Cortex of kidney (tissue), 1 donor: ENCODE measurements at places on chromosomes 2 and 18.

GRCh38 chr2:237012577-237013267 lies 73.0 kb upstream of the COPS8 start:
- no peak for DNase-seq

- DNase-seq, result no peak
Observed at GRCh38 chr18:78780719-78781600, 198.7 kb upstream of the SALL3 start.

- no peak for DNase-seq
Observed at GRCh38 chr18:79790996-79791972, 6.5 kb upstream of the KCNG2 start.

DNA sequence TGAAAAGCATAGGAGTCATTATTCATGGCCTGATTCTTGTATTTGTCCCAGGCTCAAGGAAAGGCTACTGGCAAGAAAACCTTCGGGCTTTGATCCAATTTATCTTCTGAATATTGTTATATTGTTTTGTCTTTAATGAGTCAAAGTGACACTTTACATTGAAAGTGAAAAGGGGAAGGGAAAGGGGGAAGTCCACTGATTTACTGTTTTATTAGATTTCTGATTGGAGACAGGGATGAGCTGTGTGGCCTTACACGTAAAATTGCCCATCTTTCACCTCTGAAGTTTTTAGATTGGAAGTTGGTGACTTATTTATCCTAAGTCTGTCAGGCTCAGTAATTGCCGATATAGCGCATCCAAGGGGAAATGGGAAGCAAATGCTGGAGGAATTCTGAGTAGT lies 843.8 kb upstream of the LRRTM1 start:
- no peak for DNase-seq

- DNase-seq, result no peak
Observed at GRCh38 chr2:46825939-46826568, 89.6 kb downstream of the MCFD2 start.

- DNase-seq, result no peak
Observed at GRCh38 chr2:138035608-138036217, 71.4 kb downstream of the HNMT start.

DNA sequence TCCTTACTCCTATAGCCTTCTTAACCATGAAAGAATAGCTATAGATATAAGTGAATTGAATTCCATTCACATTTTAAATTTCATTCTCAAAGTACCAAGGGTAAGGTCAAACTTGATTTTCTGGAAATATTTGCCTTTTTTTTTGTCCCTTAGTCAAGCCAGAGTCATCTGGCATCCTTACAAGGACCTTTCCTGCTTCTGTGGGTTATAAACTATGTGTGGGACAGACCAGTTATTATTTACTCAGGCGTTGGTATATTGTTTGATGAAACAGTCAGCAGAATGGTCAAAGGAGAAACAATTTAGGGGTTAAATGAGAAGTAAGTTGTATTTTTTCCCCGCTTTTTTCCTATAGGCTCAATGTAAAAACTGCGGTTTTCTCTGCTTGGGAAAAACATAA lies 1103.2 kb upstream of the ZEB2 start:
- no peak for DNase-seq

- no peak for DNase-seq
Observed at GRCh38 chr2:168392024-168392423, 64.0 kb upstream of the CERS6 start.

GRCh38 chr2:198098918-198099317 lies 294.5 kb downstream of the PLCL1 start:
- no peak for DNase-seq

DNA sequence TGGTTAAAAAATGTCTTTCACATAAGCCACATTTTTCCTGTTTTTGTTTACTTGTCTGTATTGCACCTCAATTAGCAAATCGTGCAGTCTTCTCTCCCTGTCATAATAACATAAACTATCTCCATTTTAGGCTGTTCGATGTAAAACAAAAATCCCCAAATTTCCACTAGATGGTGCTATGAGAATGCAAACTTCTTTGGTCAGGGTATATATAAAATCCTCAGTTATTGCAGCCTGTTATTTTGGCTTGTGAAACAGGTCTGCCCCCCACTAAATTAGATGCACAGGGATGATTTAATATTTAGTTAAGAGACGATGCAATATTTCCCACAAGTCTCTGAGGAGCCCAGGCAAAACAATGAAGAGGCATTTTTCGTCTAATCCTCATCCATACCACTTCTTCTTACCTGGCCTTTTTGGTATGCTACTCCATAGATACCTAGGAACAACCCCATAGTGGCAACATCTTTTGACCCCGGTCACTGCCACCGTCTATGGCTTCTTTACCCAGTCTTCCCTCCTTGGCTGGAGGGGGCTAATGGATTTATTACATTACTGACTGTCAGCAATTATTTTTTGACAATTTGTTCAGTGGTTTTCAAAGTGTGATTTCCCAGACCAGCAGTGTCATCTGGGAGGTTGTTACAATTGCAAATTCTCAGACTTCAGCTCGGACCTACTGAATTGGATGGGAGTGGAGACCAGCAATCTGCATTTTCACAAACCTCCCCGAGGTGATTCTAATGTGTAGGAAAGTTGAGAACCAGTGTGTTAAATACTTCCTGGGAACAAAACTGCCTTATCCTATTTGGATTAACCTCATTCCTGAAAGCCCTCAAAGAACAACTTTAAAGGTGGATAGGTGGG lies 117.4 kb upstream of the CWC22 start:
- no peak for DNase-seq
